Fibroblast of skin of scalp (primary cell): ENCODE measurements at places on chromosomes 12 and 14.

DNA sequence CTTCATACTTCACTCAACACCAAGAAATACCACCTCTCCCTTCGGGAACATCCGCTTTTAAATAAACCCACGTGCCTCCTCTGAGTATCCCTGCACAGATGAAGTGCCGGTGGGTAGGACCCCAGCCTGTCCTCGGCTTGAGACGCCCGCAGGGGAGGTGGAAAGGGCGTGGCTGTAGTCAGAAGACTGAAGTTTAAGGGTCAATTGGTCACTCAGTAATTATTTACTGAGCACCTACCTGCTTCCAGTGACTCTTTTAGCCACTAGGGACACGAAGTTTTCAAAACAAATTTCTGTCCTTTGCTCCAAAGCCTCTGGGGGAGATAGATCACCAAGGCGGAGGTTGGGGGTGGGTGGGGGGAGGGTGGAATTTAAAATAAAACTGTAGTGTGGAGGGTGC lies 309.4 kb downstream of the VRK1 start:
- no peak for DNase-seq

GRCh38 chr12:87305481-87305880 lies 723.7 kb downstream of the C12orf50 start:
- DNase-seq = no peak

DNA sequence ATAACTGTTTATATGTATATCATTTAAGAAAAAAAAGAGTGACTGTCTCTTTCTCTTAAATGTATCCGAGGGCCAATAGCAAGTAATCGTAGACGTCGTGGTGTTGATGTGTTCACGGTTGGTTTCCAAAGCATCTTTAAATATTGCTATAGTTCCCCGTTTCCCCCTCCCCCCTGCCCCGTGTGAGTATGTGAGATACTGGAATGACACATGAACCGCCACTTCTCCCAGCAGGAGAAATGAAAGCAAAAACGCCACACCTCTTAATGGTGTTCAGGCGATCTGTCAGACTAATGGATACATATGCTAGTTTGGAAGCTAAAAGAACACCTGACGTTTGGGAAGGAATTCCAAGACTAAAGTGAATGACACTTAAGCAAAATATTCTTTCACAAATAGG lies 258.3 kb downstream of the FOXN3 start:
- DNase-seq = no peak

- DNase-seq = no peak
Measured at GRCh38 chr12:2355604-2356003, 302.8 kb downstream of the CACNA1C start.

GRCh38 chr12:116133636-116134214 lies 143.8 kb downstream of the MED13L start:
- peak; percentile 54 for DNase-seq

- DNase-seq = peak; percentile 74
Measured at GRCh38 chr12:58346032-58346632, 404.8 kb downstream of the ATP23 start.
